ENCODE measurements at places on chromosomes 3 and 15.

DNA sequence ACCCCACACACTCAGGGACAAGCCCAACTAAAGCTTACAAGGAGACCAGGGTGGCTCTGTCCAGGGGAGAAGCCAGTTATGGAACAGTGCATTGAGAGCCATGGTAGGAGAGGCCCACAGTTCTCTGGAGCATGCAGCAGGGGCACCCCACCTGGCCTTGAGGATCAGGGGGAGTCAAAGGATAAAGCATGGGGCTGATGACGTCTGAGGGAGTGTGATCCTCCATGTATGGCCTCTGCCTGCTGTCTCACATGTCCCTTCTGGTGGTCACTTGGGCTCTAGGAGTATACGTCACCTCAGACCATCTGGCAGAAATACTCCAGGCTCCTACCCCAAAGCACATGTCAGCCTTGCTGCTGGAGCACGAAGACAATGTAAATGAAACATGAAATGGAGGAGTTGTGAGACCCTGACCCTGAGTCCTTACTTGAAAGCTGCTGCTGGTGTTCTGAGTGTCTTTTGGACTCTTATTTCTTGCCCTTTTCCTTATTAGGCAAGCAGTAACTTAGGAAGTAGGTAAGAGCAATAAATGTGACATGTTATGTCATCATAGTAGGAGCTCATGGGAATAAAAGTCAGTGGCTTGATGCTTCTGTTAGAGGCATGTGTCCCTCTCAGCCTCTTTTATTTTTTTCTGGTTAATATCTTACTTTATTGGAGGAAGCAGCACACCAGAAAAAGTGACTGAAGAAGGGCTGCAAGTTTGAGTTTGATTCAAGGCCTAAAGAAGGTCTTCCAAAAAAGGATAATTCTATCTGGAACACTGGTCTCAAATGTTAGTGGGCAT, 15.5 kb downstream of the SRPRB start:
- no peak for DNase-seq

- DNase-seq = no peak
Measured at GRCh38 chr3:190261015-190261414, 61.2 kb downstream of the CLDN1 start.

DNA sequence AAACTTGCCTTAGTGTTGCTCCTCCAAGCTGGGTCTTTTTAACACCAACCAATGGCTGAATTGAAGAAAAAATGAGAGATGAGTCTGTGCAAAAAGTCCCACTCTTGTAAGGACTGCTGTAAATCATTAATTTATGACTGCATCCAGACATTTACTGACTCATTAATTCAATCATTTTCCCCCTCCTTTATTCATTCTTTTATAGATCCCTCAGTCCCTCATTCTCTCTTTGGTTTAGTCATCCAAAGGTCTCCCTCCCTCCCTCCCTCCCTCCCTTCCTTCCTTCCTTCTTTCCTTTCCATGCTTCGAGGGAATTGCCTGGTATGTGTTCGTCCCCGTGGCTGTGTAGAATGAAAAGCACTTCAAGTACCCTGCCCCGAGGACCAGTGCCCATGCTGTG, 35.3 kb upstream of the MRPS22 start:
- no peak for DNase-seq

GRCh38 chr3:197490098-197491058, 65.4 kb downstream of the BDH1 start:
- DNase-seq = no peak

DNA sequence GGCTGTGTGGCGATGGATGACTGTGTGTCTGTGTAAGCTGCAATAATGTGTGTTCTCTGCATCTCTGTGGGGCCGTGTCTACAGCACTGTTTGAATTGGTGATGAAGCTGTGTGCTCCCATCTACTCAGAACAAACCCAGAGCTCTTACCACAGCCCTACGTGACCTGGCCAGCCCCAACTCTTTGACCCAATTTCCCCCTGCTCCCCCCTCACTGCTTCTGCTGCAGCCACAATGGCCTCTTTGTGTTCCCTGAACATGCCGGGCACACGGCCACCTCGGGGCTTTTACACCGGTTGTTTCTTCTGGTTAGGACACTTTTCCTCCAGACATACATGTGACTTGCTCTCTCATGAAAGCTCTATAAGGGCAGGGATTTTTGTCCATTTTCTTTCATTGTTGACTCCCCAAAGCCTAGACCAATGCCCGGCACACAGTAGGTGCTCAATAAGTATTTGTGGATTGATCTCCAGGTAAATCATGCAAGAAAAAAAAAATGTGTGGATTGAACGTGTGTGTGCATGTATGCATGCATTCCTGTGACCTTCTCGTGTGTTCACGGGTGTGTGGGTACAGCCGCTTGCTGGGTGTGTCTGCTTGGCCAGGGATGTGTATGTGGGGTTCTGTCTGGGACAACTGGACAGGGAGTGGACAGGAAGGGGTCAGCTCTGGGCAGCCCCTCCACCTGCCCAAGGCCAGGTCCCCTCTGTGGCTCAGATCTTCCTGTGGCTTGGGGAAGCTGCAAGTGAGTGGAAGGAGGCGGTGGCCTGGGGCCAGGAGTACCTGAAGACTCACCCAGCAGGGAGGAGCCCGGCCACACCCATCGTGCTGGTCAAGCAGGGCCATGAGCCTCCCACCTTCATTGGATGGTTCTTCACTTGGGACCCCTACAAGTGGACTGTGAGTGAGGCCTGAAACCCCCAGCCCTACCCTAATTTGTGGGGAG, 14.8 kb downstream of the VILL start:
- no peak for DNase-seq

DNA sequence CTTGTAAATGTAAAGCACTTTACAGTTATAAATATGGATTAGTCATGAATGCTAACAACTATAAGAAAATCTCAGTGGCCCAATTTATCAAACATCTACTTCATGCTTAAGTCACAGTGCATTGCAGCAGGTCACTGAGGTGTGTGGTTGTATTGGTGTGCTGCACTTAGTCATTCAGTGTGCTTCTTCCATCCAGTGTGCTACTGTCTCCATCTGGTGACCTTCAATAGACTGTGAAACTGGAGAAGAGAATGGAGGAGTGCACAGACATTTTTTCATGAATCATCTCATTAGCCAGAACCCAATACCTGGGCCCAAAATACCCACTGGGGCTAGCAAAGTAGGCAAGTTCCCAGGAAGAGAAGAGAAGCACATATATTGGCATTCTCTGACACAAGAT, 199.6 kb downstream of the SHOX2 start:
- DNase-seq = no peak

GRCh38 chr3:187262360-187262759, 29.2 kb downstream of the MASP1 start:
- no peak for DNase-seq

DNA sequence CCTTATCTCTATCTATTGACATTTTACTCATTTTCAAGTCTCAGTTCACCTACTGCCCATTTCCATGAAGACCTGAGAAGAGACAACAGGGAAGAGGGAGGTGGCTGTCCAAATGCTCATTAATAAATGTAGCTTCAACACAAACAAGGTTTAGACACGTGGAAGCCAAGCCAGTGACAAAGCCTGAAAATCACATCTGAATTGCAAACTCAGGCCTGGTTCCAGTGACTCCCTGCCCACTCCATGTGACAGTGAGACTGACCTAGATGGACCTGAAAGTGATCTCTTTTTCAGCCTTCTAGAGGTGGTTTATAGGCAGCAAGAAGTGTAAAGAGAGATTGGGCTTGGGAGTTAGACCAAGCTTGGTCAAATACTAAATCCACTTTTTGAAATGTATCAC, 126.6 kb upstream of the BCL6 start:
- DNase-seq = no peak

DNA sequence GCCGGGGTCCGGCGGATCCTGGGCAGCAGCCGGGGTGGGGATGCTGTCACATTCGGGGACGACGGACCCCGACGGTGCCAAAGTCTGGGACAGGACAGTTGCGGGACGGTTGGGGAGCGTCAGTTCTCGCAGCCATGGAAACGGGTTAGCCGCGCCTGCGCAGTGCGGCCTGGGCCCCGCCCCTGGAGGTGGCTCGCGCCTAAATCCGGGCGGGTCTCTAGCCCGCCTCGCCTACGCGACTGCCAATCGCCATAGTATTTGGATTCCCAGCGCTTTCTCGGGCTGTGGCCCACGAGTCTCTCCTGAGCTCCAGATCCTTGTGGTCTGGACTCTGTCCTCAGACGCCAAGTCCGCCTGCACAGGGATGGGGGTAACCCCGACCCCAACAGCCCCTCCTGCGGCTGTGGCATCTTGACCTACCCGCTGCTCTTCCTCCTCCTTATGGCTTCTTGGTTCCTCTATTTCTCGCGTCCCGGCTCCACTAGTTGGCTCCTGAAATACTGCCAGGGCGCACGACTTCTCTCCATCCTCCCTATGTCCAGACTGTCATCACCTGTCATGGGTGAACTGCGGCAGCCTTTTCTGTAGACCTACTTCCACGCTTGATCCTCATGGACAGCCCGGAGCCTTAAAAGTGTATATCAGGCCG, at the start of gene ZMYND10:
Gene ZMYND10, minus strand, starts transcription at position 147 of the 649 bp plus-strand sequence. CDS start 153 bp downstream, outside the sequence.
- DNase-seq = peak; percentile 67

Data from activated T-helper 1 cell treated with anti-CD3 and anti-CD28 coated beads, Interleukin-2, amount 50 U/mL, for 16 hours (primary cell).